Activated T-cell treated with anti-CD3 and anti-CD28 coated beads, Interleukin-2, amount 50 U/mL, for 72 hours (primary cell): ENCODE measurements at places on chromosomes 6 and 20.

- no peak for DNase-seq
Observed at GRCh38 chr6:79810871-79811270, 136.5 kb downstream of the ELOVL4 start.

GRCh38 chr20:41087777-41088176 is 49.6 kb upstream of the PLCG1 start:
- DNase-seq, result no peak

GRCh38 chr20:24906806-24907205 is 42.3 kb upstream of the CST7 start:
- DNase-seq, result no peak

DNA sequence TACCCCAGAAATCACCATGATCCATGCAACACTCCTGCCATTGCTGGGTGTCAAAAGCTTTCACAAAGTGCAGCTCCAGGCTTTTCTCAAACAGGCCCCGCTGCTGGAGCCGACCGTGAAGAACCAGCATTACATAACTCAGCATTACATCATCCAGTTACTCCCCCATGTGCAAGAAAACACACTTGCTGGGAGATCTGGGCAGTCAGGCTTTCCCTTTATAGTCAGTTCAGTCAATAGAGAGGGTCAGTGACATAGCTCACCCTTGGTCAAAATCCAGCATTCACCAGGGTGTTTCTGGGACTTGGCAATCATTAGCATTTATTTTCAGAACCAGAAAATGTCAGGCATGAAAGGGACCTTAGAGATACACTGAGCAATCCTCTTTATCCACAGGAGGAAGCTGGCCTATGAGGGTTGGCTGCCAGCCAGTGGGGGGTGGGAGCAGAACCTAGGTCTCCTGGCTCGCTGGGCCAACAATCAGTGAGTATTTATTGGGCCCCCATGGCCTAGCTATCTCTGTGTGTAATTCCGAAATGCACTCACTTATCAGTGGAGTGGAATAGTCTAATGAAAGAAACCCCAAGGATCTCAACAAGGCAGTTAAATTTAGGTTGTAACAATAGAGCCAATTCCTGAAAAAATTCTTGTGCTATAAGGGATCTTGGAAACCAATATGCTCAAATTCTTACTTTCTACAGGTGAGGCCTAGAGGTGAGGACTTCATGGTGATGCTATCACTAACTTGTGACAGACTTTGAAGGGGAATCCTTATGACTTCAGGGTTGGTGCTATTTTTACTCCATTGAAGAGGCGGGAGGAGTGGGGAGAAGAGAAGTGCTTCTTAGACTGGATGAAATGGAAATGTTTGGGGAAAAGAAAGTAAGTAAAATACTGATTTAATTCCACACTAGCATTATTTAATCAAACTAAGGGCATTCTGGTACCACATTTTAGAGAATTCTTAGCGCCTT is 54.6 kb downstream of the LYRM4 start:
- DNase-seq, result no peak

- peak; percentile 80 for DNase-seq
Observed at GRCh38 chr20:64101731-64102621, 5.4 kb downstream of the NPBWR2 start.

- DNase-seq, result peak; percentile 40
Observed at GRCh38 chr6:79702691-79703090, 71.6 kb downstream of the SH3BGRL2 start.

DNA sequence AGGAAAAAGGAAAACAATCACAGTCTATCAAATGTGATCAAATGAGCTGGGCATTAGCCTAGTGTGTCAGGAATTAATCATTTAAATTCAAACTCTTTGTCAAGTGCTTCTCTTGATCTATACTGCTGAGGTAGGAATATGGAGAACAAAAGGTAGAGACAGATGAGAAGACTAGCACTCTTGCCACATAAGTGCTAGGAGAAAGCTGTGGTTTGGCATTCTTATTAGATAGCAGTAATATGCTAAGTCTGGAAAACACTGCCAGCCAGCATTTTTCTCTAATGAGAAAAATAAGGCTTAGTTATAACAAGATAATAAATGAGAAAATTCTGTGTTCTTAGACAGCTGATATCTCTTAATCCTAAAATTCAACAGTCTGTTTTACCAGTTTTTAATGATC is 38.9 kb downstream of the ORC3 start:
- no peak for DNase-seq

- DNase-seq, result no peak
Observed at GRCh38 chr6:170292111-170292406, 1.2 kb upstream of the DLL1 start.

- DNase-seq, result no peak
Observed at GRCh38 chr6:135320721-135321621, 139.9 kb downstream of the MYB start.

GRCh38 chr6:110813338-110814101 is 1.7 kb downstream of the CDK19 start:
- no peak for DNase-seq

GRCh38 chr6:45174045-45174444 is 154.1 kb upstream of the RUNX2 start:
- no peak for DNase-seq

DNA sequence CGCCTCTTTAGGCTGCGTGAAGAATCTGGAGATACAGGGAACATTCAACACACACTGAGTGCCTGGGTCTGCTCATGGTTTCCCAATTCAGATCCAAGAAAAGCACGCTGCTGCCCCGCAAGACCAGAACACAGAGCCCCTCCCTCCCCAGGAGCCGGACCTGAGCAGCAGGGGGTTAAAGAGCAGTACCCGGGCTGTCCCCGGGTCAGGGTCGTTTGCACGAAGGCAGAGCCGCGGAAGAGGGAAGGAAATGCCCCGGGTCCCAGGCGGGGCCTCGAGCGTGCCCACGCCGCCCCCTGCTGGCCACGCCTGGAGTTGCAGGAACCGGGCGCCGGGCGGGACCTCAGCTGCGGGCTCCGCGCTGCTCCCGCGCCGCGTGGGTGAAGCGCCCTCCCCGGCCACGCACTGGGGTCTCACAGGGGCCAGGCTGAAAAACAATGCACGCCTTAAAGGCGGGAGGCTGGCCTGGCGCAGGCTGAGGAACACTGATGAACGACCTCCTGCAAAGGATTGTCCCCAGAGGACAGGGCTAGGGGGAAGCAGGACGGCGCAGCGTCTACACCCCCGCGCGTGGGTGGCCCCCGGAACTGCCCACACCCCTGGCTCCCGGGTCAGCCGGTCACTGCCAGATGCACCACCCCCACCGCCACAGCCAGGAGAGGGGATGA is 48.9 kb downstream of the ANKRD60 start:
- peak; percentile 82 for DNase-seq

DNA sequence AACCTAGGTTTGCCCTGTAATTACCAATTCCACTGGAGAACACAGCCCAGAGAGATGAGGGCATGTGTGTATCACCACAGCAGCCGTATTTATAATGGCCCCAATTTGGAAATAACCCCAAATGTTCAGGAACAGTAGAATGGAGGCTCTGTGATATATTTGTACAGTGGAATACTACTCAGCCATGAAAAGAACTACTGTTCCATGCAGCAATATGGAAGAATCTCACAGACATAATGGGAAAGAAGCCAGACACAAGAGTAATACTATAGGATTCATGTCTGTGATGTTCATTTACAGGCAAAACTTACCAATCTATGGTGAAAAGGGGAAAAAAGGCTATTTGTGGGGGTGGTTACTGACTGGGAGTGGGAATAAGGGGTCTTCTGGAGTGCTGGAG is 83.7 kb upstream of the TRAF3IP2 start:
- no peak for DNase-seq

DNA sequence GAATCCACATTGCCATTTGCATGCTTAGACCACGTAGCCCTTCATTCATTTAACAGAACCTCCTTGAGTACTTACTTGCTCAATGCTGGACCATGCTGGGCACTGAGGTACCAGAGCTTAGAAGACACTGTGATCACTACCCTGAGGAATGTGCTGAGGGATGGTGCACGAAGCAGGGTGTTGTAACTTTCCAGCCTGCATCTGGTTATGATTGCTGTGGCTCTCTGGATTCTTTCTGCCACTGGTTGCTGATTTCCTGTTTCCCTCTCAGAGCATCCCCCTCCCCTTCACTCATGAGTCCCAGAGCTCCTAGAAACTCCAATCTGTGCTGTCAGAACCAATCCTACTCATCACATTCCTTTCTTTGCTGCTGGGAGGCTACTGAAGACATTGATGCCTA is 537.4 kb downstream of the PTPRT start:
- no peak for DNase-seq

DNA sequence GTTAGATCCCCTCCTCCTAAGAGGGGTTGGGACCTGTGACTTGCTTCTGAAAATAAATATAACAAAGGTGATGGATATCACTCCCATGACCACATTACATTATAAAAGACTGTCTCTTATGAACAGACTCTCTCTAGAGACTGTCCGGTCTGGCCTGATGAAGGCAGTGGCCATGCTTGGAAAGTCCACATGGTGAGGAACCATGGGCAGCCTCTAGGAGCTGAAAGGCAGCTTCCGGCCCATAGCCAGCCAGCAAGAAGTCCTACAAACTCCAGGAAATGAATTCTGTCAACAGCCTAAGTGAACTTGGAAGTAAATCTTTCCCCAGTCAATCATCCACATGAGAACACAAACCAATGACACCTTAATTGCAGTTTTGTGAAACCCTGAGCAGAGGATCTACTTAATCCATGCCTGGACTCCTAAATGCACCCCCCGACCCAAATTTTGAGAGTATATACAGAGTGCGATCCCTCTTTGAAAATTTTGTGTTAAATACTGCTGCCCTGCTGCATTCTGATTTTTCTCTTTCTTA is 2.2 kb upstream of the POPDC3 start:
- DNase-seq, result no peak

GRCh38 chr20:63507083-63507743 is 8.3 kb upstream of the EEF1A2 start:
- no peak for DNase-seq

DNA sequence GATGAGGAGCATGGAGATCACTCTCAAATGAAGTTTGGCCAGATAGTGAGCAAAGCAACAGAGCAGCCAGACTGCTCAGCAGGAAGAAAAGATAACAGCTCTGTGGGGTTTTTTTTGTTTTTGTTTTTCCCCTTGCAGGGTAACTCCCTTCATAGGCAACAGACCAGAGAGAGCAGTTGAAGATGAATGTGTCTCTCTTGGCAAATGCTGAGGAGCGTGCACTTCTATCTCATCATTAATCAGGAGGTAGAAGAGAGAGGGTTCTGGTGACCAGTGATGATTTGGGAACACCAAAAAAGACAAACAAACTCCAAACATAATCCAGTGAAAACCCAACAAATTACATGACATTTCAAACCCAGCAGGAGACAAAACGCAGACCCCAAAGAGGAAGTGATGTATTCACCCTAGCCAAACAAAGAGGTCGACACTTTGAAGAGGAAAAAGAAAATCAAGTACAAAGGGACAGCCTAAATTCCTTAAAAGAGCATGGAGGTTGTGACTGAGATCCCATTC is 66.2 kb upstream of the RREB1 start:
- no peak for DNase-seq

- no peak for DNase-seq
Observed at GRCh38 chr6:74066168-74066871, 370.3 kb downstream of the CD109 start.

- DNase-seq, result no peak
Observed at GRCh38 chr6:15400572-15401004, 154.7 kb downstream of the JARID2 start.

DNA sequence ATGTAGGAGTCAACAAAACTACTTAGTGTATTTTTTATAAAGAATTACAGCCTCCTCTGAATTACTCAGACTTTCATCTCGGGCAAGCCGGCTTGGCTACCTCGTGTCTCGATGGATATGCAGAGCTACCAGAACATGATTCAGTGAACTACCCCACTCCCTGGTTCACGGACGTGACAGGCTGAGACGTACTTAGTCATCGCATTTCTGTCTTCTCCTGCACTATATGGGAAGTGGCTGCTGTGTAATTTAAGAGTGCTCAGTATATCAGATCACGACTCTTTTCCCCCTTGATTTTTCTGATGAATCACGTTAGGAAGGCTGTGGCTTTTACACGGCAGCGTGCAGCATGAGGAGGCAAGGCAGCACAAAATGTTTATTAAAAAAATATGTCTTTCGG is 302.7 kb upstream of the ZFP64 start:
- DNase-seq, result peak; percentile 41

DNA sequence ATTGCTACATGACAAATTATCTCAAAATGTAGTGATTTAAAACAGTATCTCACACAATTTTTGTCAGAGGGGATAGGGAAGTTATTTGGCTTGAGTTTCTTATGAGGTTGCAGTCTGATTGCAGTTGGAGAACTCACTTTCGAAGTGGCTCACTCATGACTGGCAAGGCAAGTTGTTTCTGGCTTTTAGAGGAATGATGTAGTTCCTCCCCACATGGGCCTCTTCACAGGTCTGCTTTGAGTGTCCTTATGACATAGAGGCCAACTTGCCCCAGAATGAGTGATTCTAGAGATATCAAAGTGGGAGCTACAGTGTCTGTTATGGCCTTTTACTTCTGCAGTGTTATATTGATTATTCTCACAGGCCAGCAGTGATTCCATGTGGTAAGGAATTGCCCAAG is 6.1 kb downstream of the DOP1A start:
- no peak for DNase-seq

GRCh38 chr6:111553580-111553979 is 52.1 kb downstream of the TRAF3IP2 start:
- no peak for DNase-seq

GRCh38 chr20:55216525-55217242 is 741.3 kb downstream of the DOK5 start:
- no peak for DNase-seq

GRCh38 chr20:53678990-53679596 is 85.5 kb upstream of the ZNF217 start:
- no peak for DNase-seq

GRCh38 chr6:155402656-155403304 is 52.9 kb downstream of the NOX3 start:
- DNase-seq, result no peak

GRCh38 chr6:27452496-27452897 is 20.4 kb downstream of the ZNF184 start:
- no peak for DNase-seq

DNA sequence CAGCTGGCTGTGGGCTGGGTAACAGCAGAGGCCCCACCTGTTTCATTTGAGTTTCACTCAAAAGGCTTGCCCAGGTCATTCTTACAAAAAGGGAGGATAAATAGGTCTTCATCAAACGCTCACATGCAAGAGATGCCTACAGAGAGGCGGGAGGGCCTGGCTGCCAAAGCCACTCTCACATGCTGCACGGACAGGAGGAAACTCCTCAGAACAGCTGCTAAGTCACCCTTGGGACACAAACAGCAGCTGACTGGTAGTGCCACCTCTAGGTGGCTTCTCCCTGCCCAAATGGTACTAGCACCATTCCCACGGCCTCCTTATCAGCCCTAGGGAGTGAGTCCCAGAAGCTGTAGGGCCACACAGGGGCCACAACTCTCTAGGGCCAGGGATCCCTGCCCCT is 23.8 kb downstream of the SLC22A23 start:
- no peak for DNase-seq

GRCh38 chr20:19498756-19499155 is 259.3 kb upstream of the RIN2 start:
- no peak for DNase-seq

GRCh38 chr20:63491078-63491477 is 7.8 kb downstream of the EEF1A2 start:
- no peak for DNase-seq
